Stimulated activated naive CD8-positive, alpha-beta T cell treated with anti-CD3 and anti-CD28 coated beads, Interleukin-15, amount 100 ng/mL, for 72 hours (primary cell): ENCODE measurements at places on chromosomes 12 and 14.
A peak's percentile ranks its signal among the peaks of the same experiment; 100 is the strongest.

GRCh38 chr12:32837974-32838373 is 58.6 kb downstream of the PKP2 start:
- DNase-seq, result no peak

DNA sequence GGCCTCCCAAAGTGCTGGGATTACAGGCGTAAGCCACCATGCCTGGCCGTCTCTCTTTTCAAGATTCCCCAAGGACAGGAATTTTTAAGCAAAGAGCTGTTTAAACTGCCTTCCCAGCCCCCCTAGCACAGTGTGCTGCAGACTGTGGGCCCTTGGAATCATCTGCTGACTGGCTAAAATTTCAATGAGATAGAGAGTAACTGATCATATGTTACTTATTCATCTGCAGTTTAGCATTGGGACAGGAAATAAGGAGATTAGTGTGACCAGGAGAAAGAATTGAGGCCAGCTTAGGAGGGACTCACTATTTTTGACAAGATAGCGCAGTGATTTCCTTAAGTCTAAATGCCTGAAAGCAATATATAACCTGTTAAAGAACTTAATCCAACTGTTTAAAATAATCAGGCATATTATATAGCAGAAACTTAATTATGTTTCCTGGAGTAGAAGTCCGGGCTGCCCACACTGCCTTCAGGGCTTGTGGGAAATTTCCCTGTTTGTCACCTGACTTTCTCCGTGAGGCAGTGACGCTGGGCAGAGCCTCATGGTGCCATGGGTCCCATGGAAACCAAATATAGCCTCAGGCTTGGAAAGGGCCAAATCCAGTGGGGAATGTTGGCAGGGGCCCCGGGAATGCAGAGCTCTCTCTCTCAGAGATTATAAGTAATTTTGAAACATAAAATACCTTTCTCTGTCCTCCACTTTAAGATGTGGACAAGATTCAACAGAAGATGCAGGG is 22.8 kb upstream of the CEBPE start:
- DNase-seq, result no peak

GRCh38 chr12:52232203-52232673 is 805 bp upstream of the KRT7 start:
- no peak for DNase-seq

DNA sequence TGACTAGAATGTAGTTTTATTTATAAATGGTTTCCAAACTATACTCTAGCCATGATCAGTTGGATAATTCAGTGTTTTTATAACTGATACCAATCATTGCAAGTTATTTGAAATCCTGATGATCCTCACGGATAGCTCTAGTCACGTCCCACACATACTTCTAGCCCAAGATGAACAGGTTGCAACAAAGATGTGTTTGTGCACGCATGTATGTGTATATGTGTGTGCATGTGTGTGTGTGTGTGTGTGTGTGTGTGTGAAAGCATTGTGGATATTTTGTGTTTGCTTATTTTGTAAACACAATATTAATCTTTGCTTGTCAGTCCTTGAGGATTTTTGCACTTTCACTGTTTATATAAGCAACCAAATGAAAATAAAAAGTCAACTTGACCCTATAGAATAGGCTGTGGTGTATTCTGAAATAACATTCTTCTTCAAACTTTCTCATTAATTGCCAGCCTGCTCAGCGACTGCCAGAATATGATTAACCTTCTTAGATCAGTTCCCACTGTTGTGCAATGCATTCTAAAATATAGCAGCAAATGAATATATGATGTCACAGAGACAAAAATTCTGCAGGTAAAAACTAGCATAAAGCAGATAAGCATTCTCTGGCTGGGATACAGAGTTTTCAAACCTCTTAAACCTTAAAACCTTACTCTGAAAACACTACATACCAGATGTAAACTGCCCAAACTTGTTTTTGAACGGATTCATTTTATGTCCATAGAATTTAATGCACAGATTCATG is 48.8 kb upstream of the HIF1A start:
- DNase-seq, result no peak

GRCh38 chr12:47458279-47458678 is 247.6 kb downstream of the RPAP3 start:
- DNase-seq, result no peak

DNA sequence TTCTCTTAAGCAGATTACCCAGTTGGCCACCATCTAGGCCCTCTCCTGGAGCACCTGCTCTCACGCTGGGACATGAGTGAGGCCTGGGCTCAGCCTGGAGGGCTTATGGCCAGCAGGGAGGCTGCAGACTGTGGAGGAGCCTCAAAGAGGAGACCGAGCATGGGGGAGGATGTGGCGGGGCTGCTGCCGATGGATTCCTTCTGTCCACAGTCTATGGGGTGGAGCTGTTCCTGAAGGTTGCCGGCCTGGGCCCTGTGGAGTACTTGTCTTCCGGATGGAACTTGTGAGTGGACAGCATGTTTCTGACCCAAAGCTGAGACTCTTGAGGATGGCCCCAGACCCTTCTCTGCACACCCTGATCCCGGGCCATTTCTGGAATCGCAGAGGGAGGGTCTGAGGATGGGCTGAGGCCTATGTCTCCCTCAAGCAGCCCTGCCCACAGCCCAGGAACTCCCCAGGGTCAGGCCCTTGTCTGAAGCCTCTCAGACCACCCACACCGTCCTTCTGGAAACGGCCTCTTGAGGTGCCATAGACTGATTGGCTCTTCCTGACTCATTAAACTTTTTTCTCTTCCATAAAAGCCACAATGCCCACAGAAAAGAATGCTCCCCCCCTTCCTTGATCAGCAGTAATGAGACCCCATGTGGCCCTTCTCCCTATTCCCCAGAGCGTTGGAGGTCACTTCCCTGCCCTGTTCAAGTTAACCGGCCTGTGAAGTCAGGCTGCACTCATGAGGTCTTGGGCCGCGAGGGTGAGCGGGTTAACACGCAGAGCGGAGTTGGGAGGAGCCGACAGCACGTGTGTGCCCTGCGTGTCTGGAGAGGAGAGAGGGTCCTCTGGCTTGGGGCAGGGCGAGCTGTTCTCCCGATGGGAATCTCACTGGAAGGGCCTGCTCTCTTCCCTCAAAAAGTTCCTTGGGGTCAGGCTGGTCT is 49.0 kb downstream of the SLC8B1 start:
- no peak for DNase-seq

DNA sequence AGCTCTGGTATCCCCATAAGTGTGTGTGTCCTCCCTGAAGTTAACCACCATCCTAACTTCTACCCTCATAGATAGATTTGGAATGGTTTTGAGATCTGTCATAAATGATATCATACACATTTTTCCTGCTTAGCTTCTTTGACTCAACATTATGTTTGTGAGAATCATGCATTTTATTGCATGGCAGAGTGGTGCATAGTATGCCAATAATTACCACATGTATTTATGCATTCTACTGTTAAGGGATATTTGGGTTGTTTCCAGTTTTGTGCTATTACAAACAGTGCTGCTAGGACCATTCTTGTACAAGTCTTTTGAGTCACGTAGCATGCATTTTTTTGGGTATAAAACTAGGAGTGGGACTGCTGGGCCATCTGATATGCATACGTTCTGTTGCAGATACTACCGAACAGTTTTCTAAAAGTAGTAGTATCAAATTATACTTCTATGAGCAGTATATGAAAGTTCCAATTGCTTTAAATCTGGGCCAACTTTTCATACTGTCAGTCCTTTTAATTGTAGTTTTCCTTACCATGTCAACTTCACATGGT is 13.4 kb downstream of the GRIP1 start:
- no peak for DNase-seq

DNA sequence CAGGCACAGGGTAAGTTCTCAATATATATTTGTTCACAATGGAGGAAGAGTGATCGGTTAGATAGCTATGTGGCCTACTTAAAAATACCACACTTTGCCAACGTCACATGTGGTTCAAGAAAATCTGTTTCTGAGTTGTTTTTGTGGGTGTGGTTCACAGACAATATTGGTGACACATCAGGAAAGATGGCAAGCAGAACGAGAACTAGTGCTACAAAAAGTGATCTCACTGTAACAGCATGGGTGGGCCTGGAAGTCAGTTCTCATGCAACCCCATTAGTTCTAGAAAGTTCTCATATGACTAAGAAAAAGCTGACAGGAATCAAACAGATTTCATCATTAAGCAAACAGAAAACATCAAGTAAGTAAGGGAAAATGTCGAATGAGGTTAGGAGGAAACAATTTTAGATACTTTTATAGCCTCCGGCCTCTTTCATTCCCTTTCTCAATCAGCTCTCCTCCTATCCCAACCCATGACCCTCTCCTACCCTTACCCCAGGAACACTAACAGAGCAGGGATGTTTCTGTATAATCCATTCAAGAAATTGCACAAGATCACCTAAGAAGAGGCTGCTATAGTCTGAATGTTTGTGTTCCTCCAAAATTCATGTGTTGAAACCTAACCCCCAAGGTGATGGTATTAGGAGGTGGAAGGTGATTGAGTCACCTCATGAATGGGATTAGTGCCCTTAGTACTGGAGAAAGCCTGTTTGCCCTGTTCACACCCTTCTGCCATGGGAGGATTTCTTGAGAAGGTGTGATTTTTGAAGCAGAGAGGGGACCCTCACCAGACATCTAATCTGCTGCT is 15.5 kb upstream of the NTN4 start:
- DNase-seq, result no peak

GRCh38 chr14:81710232-81710845 is 176.7 kb upstream of the SEL1L start:
- no peak for DNase-seq

GRCh38 chr14:34043627-34044372 is 92.9 kb upstream of the EGLN3 start:
- peak; percentile 94 for DNase-seq

DNA sequence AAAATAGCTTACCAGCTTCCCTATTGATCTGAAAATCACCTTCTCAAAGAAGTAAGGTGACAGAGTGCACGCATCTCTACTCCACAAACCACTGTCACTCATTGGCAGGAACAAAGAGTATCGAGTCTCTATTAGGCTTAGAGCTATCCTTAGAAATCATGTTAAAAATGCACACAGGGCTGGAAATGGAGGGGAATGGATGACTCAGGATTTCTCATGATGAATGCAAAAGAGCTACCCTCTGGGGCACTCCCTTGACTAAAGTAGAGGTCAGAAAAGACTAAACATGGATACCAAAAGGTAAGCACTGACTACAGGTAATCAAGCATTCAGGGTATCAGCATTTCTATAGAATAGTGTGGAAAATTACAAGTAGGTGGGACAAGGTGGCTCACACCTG is 96.1 kb upstream of the ANO4 start:
- no peak for DNase-seq

GRCh38 chr14:90198541-90199060 is 57.8 kb upstream of the PSMC1 start:
- no peak for DNase-seq

DNA sequence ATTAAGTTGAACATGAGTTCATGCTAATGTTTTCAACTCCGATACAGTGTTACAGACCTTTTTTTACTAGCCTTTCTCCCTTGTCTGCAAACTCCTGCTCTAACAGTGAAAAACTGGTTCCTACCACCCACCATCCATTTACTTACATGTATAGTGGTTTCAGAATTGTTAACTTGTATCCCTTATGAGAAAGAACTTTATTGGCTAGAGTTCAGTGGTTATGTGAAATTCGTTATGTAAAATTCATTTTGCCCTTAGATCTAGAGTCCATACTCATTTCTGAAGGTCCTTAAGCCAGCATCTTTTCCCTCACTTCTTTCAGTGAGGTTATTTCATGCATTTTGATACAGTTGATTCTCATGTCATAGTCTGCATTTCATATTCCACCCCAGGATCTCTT is 51.0 kb downstream of the PRKCH start:
- no peak for DNase-seq

GRCh38 chr14:55799508-55800095 is 219.6 kb downstream of the KTN1 start:
- DNase-seq, result no peak

- no peak for DNase-seq
Observed at GRCh38 chr14:92277031-92277430, 45.9 kb upstream of the SLC24A4 start.

GRCh38 chr12:110677206-110677911 is 11.6 kb downstream of the HVCN1 start:
- no peak for DNase-seq

DNA sequence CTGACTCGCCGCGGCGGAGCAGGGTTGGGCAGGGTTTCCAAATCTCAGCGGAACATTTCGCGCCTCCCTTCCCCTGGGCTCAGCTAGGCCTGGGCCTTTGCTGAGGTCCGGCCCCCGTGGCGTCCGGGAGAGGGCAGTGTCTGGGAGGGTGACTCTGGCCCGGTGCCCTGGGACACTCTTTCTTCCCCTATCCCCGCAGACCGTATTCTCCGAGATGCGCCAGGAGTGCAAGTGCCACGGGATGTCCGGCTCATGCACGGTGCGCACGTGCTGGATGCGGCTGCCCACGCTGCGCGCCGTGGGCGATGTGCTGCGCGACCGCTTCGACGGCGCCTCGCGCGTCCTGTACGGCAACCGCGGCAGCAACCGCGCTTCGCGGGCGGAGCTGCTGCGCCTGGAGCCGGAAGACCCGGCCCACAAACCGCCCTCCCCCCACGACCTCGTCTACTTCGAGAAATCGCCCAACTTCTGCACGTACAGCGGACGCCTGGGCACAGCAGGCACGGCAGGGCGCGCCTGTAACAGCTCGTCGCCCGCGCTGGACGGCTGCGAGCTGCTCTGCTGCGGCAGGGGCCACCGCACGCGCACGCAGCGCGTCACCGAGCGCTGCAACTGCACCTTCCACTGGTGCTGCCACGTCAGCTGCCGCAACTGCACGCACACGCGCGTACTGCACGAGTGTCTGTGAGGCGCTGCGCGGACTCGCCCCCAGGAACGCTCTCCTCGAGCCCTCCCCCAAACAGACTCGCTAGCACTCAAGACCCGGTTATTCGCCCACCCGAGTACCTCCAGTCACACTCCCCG is 3.0 kb downstream of the WNT1 start:
- no peak for DNase-seq

GRCh38 chr14:59632381-59632780 is 55.8 kb upstream of the CCDC175 start:
- peak; percentile 4 for DNase-seq

DNA sequence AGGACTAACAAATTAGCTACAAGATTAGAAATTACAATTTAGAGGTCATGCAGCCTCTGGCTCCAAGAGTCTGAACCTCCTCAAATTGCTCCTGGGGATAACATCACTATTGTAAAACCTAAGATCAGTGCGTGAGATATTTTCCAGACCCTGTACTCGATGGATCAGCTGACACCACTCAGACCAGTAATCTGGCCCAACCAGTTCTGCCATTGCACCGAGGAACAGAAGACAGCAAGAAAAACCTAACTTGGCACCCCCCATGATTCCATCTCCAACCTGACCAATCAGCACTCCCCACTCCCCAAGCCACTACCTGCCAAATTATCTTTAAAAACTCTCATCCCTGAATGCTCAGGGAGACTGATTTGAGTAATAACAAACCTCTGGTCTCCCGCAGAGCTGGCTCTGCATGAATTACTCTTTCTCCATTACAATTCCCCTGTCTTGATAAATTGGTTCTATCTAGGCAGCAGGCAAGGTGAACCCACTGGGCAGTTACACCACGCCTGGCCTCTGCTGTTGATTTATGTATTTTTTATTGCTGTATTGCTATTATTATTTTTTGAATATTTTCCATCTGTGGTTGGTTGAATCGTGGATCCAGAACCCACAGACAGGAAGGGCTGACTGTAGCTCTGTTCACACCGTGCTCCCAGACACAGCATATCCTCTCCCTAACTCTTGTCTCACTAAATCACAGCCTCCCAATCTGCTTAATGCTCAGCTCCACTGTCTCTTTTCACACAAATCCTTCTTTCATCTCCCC is 9.2 kb downstream of the HEBP1 start:
- DNase-seq, result no peak

- DNase-seq, result no peak
Observed at GRCh38 chr14:58771016-58771415, 133.3 kb downstream of the DACT1 start.
